ENCODE measurements at places on chromosomes 7 and 10.

- peak; percentile 71 for DNase-seq
Observed at GRCh38 chr10:60572511-60573194, 183.0 kb upstream of the ANK3 start.

DNA sequence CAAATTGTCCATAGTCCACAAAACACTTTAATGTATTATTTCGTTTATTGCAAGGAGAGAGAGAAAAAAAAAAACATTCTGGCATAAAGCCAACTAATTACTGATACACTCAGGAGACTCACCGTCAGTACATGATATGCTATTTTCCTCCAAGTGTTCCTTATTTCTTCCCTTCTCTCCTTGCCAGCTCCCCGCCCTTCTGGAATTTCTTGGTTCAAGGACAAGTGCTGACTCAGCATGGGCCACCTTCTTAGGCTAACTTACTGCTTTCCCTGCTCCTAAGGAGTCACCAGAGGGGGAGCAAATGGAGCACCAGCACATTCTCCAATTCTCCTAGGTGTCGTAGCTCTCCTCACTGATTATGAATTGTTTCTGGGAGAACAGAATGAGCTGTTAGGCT is 133.8 kb upstream of the HDAC9 start:
- DNase-seq: peak; percentile 49

DNA sequence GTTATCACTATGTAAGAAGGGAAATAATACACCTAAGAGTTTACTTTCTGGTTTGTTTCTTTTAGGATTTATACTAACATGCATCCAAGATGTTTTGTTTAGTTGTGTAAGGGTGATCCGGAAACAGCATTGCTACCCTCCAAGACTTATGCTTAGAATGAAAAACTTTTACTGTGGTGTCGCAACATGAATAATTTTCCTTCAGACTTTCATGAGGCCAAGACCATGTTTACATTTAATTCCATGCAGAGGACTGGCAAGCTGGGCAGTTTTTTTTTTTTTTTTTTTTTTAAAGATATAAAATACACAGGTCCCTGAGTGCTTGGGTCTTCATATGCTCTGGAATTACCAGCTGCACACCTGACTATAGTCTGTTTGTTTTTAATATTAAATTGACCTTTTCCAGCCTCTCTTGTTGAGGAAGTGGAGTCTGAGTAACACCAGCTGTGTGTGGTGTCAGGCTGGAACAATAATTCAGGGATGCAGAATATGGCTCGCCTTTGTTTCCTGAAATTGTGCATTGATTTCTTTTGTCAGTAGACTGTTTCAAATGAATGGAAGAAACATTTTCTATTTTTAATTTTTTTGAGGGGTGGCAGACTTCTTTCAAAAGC is 81.7 kb downstream of the ST7 start:
- no peak for DNase-seq

GRCh38 chr10:64174666-64175255 is 653.6 kb downstream of the REEP3 start:
- DNase-seq: no peak

- DNase-seq: no peak
Observed at GRCh38 chr10:48568131-48568530, 36.7 kb downstream of the ARHGAP22 start.

DNA sequence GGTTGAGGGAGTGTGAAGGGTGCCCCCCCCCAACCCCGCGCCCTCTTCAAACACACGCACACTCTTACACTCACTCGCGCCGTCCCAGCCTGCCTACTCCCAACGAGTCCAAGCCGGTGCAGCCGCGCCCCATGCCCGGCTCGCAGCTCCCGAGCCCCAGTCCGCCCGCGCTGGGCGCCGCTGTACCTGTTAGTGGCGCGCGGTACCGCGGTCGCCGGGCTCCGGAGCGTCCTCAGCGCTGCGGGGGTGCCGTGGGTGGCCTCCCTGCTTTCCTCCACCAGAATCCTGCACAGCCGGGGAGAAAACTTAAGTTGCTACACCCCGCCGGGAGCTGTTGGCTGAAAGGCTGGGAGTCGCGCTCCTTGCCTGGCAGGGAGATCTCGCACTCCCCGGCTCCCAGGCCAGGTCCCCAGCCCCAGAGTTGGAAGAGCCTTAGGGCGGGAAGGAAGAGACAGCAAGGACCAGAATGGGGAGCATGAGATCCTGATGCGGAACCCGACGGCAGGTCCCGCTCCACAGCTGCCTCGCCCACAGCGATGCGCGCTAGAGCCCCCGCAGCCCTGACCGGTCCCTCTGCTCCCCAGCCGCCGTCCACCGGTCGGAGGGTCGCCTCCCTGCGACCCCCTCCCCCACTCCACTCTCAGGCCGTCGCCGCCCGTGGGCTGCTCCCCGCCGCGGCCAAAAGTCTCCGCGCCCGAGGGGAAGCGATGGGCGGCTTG is 863 bp downstream of the ST8SIA6 start:
- peak; percentile 62 for DNase-seq

DNA sequence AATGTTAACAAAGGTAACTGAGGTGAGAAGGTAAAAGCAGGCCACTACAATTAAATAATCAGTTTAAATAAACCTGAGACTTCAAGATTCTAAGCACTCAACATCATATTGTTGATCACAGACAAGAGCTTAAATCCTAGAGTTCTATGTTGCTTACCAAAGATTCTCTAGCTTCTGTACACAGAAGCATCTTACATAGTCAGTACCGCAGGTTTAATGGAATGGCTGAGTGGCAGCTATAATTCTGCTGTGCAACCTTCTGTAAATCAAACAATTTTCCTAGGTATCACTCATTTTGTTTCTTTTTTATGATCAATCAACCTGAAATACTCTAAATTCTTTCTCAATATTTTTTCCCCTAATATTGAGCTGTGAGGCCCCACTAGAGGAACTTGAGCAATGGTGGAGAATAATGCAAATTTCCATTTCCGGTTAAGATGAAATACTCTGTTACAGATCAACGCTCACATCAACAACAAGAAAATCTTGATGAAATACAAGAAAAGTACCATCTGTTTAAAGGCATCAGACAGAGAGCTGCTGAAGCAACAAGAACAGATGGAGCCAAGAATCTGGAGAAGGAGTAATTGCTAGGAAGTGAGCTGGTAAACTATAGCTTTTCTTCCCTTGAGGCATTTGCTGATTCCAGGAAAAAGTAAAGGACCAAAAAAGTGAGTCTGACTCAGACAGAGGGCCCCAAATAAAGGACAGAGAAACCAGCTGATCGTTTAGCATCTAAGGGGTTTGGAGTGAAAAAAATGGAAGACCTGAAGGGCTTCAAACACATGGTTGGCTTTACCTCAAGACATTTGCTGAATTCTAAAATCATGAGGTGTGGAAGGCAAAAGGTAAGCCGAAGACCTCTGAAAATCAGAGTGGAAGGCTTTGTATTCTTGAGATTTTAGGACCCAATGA is 22.6 kb downstream of the PNPLA8 start:
- DNase-seq: no peak

- peak; percentile 50 for DNase-seq
Observed at GRCh38 chr7:106793015-106793975, 71.8 kb upstream of the PIK3CG start.

DNA sequence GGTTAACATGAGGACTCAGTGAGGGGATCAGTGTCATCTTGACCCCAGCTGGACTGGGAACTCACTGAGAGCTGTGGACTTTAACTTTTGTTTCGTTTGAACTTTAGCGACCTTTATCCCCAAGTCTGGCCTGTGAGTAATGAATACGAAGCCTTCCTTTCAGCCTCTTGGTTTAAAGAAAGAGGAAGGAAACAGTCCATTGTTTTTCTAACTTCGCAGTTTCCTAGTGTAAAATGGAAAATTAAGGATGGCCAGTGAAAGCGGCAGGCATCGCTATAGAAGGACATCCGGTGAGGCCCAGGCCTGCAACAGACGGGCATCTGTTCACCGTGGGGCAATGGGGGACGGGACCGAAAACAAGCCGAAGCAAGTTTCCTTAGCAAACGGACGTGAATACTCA is 44.1 kb upstream of the ADO start:
- DNase-seq: no peak

GRCh38 chr10:24989867-24990266 is 26.1 kb downstream of the ENKUR start:
- no peak for DNase-seq

DNA sequence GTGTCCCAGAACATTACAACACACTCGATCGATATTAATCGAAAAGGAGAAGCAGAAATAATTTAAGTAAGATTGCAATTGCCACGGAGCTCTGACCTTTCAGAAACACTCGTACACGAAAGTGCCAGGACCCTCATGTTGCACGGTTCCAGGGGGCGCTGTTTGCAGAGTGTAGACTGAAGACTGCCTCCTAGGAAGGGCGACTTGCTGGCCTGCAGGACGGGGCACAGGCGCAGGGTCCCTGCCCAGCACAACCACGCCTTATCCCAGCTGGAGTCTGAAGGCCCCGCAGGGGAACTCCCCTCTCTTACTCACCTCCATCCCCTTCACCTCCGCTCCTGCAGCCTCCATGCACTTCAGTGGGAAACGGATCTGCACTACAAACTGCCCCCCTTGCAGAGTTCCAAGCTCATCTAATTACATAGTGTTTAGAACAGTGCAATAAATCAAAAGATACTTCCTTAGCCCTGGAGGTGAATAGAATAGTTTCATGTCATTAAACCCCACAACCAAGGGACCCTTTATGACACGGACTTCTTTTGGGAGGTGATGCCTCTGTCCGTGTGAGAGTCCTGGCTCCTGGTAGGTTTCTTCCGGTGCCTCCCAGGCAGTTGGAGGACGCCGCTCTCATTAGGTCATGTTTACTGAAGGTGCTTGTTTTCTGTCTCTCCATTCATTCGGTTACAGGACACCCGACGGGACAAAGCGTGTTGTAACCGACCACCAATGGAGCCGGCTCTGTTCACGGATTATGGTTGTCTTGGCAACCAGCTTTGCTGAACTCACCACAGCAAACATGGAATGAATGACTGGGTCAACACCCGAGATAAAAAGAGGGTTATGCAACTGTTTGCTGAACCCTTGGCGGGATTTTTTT is 262.2 kb downstream of the BAMBI start:
- peak; percentile 93 for DNase-seq

- DNase-seq: no peak
Observed at GRCh38 chr10:12594448-12594944, 245.1 kb downstream of the CAMK1D start.

DNA sequence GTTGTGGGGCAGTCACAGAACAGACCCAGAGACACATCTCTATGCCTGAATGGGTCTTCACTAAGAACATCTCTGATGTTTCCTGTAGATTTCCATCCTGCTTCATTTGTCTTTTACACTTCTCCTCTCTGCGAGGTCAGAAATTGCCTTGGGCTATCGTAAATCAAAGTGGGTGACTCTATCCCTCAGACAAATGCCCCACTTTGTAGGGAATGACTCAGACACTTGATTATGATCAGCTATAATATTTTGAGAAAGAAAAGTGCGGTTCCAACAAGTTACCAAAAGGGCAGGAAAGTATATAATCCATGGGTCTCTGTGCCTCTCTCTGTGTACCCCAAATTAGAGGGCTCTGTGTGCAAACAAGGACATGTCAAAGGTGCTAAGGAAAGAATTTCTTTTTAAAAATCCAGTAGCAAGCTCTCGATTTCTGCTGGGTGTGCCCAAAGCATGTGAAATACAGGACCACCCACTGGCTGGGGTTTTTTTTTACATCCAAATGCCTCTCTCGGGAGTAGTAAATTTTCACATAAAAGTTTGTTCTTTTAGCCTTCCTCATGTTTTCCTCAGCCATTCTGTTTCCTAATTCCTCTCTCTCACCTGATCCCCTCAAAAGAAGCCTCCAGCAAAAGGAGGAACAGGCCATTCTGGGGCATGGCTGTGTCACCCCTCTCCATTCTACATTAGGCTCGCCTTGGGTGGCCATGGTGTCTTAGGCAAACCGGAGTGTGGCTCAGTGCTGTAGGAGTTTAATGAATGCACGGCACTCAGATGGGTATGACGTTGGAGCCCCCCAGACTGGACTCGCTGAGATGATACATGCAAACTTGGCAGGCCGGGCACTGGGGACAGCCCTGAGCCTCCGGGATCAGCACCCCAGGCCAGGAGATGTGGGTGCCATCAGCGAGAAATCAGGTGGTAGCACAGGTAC is 6.3 kb upstream of the OPN4 start:
- DNase-seq: no peak

DNA sequence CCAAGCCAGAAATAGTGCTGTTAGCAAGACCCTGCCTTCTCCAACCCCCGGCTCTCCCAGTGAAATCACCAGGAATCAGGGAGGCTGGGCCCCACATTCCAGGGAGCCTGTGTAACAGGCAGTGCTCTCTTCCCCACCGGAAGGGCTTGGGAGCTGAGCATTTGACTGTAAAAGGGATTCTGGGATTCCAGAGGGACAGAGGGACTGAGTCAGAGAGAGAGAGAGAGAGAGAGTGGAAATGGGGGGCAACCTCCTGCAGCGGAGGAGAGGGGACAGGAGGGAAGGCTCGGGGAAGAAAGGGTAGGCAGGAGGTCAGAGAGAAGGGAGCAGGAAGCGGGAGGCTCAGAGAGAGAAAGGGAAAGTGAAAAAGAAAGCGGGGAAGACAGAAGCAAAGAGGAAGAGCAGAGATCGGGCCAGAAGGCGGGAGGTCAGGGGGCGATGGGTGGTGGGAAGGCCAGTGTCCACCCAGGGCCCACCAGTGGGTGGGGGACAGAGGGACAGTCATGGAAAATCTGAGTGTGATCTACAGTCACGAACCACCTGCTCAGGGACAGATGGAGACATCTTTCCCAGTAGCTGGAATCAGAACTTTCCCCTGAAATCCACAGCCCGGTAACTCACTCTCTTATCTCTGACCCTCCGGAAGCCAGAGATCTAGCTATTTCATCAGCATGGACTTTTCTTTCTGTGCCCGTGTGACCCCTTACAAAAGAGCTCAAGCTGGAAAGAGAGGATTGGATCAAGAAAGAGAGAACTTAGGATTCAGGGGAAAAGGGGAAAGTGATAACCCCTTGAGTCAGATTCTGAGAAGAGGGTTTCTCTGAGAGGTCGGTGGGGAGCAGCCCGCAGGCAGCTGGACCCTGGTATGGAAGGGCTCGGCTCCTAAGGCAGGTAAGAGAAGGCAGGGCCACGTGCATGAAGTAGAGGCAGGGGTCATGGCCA is 4.6 kb upstream of the SERPINE1 start:
- DNase-seq: peak; percentile 99

DNA sequence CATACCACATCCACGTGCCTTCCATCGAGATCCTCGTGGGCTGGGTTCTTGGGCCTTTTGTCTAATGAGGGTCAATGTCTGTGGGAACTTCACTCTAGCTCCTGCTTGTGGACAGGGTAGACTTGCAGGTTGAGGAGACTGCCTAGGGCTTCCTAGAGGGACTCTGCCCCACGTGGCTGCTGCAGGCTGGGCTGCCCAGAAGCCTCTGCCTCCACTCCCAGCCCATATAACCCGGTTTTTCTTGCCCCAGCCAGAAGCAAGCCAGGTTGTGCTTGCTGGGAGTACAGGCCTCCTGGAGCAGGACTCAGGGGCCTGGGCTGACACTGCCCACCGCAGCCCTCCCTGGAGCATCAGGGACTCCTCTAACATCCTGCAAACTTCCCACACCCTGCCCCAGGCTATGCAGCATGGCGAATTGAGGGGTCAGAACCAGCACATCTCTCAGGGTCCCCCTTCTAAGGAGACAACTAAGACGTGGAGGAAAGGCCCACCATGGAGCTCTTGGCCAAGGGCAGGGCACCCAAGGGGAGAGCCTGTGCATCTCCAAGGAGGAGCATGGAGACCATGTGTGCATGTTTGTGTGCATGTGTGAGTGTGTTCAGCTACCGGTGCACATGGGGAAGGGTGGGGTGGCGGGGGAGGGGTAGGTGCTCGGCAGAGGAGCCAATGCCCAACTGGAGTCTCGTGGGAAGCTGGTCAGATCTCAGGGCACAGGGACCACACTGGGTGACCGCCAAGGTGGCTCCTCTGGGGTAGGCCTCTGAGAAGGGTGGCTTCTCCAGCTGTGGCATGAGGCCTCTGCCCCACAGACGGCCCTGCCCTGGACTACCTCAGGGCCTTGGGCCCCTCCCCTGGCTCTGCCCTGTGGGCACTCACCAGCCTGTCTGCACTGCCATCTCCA is 62.6 kb downstream of the RASGEF1A start:
- no peak for DNase-seq

Measured in astrocyte of the hippocampus (primary cell).